ENCODE measurements at places on chromosomes 16 and 17.

DNA sequence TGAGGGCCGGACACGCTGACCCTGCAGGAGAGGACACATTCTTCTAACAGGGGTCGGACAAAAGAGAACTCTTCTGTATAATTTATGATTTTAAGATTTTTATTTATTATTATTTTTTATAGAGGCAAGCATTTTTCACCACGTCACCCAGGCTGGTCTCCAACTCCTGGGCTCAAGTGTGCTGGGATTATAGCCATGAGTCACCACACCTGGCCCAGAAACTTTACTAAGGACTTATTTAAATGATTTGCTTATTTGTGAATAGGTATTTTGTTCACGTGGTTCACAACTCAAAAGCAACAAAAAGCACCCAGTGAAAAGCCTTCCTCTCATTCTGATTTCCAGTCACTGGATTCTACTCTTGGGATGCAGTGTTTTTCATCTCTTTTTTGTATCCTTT lies 2.3 kb upstream of the SERPINF1 start:
- no peak for DNase-seq

DNA sequence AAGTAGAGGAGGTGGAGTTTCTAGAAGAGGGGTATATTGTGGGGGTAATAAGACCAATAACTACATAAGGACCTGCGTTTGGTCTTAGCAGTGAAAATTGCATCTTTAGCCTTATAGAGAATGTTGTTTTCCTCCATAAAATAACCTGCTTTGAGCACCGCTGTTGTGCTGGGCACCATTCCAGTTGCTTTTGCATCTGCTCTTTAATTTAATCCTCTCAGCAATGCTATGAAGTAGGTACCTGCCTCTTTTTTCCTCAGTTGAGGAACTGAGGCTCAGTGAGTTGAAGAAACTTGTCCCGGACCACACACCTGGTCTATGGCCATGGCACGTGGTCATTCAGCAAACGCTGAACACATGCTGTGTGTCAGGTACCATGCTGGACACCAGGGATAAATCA lies 238.1 kb downstream of the MSI2 start:
- DNase-seq = no peak

- DNase-seq = no peak
Measured at GRCh38 chr16:50600582-50601283, 52.5 kb downstream of the NKD1 start.

- no peak for DNase-seq
Measured at GRCh38 chr16:89094252-89094879, 714 bp downstream of the ACSF3 start.

- no peak for DNase-seq
Measured at GRCh38 chr16:64167936-64168335, 953.9 kb downstream of the CDH11 start.
